ENCODE measurements at places on chromosomes 6 and 20.
A peak's percentile ranks its signal among the peaks of the same experiment; 100 is the strongest.

DNA sequence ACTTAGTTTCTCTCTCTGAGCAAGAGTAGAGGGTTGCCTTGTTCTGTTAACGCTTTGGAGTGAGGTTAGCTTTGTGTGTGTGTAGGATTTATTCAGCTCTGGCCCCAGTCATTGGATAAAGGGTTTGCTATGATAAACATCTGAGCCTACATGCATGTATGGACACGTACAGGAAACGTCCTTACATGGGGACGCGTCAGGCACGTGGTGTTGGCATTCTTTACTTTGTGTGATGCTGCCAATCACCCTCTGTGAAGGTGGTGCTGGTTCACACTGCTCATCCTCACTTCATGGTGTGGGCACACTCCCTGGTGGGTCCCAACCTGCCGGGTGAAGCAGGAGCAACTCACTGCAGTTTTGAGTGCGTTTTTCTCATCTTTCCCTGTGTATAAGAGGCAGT lies 53.4 kb upstream of the CD93 start:
- DNase-seq: peak; percentile 92

- peak; percentile 42 for DNase-seq
Measured at GRCh38 chr6:110874880-110875547, 429 bp downstream of the AMD1 start.

- DNase-seq: no peak
Measured at GRCh38 chr20:62832951-62833391, 16.1 kb downstream of the COL9A3 start.

GRCh38 chr6:114564302-114564933 lies 221.6 kb upstream of the HS3ST5 start:
- no peak for DNase-seq

GRCh38 chr6:3520281-3521230 lies 63.7 kb upstream of the SLC22A23 start:
- no peak for DNase-seq

DNA sequence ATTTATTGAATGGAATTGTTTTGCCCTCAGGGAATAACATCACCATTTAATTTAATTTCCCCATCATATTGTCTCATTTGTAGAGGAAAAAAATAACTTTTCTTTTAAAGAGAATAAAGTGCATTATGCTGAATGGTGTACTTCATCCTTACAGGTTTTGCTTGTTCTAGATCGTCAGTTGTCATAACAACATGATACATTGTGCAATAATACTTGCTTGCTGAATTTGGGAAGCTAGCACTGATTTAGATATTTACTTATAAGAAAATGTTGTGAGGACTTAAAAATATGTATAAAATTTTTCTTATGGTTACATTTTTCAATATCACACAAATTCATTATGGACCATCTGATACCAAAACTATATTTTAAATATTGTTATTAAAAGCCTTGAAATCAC lies 509.0 kb upstream of the POU3F2 start:
- DNase-seq: no peak

DNA sequence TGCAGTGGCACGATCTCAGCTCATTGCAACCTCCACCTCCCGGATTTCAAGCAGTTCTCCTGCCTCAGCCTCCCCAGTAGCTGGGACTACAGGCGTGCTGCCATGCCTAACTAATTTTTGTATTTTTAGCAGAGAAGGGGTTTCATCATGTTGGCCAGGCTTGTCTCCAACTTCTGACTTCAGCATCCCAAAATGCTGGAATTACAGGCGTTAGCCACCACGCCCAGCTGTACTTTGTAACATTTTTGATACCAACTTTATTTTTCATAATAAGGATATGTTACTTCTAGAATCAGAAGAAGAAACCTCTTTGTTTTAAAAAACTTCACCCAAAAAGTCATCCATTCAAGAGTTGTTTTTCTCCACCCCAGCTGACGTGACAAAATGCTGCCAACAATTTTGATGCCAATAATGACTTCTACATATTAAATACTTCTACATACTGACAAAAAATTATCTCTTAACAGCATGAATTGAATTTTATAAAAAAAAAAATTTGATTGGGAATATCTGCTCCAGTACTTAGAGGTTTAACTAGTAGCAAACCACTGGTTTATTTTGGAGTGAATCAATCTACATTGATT lies 22.5 kb upstream of the PRIM2 start:
- DNase-seq: no peak

- DNase-seq: no peak
Measured at GRCh38 chr6:25627001-25627400, 25.0 kb upstream of the SCGN start.

DNA sequence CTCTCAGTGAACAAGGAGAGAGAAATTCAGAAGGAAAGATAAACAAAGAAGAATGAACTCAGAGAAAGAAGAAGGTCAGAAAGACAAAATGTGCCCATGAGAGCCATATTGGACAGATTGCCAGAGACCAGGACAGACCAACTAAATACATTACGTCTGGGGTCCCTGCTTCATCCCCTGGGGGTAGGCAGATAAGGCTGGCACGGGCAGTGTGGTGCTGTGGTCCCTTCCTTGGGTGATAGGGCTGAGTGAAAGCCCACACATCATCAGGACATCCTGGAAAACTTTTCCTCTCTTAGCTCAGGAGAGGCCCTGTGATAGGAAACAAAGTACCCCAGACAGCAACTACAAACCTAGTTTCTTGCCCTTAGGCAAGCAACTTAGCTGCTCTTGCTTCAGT lies 13.2 kb upstream of the ARMC12 start:
- no peak for DNase-seq

GRCh38 chr6:43496370-43497128 lies 13.6 kb downstream of the LRRC73 start:
- peak; percentile 88 for DNase-seq

- no peak for DNase-seq
Measured at GRCh38 chr20:32885185-32885584, 26.5 kb downstream of the EFCAB8 start.

GRCh38 chr6:108748959-108749358 lies 99.3 kb upstream of the ARMC2 start:
- DNase-seq: peak; percentile 30

GRCh38 chr20:63873477-63873971 lies 8.5 kb downstream of the TPD52L2 start:
- peak; percentile 95 for DNase-seq

GRCh38 chr20:258963-259362 lies 1.4 kb downstream of the DEFB132 start:
- peak; percentile 30 for DNase-seq

DNA sequence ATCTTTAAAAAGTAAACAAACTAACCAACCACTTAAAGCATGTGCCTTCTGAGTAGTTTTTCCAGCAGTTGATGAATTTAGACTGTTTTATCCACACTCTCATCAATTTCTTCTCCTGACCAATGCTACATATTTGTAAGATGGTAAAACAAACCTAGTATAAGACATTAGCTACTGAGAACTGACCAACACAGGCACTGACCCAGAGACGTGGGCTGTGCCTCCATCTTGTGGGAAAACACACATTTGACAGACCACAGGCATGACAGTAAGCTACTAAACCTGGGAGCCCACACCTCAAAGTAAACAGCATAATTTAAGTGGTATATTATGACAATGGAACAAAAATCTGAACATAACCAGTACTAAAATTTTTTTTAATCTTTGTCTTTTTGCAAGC lies 121.4 kb upstream of the NRSN1 start:
- peak; percentile 5 for DNase-seq

DNA sequence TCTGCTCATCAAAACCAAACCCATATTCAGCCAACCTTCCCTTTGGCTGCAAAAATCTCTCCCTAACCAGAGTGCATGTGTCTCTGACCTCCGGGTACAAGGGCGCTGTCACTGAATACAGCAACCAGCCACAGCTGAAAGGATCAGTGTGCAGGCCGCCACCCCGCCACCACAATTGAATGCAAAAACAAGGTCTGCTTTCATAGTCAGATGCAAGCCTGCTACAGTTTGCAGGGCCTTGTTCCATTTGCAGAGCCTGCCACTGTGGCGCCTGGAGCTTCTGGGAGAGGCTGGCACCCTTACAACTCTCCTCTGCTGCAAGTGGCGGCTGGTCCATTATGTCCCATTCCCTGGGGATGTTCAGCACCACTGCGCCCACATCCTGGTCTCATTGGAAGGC lies 23.5 kb downstream of the MDGA1 start:
- DNase-seq: no peak

DNA sequence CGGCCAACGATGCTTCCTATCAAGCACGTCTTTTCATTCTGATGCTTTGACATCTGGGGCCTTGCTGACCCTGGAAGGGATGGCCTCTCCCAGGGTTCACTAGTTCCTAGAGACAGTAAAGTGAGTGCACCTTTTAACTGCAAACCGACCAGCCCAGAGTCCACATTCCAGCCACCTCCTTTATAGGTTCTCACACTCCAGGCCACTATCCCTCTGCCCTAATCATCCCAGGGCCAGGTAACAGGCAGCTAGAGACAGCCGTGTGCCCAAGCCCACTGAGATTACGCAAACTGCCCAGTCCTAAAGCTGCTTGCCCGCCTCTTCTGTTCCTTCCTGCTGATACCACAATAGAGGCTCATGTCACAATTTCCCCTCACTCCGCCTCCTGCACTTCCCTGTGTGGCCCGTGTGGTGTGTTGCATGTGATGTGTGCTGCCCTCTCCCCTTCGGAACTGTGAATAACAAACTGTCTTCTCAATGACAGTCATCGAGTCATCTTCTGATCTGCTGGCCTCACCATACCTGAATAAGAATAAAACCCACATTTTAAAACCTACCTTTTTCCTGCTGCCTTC lies 123.7 kb upstream of the EXOC2 start:
- no peak for DNase-seq

Data from MCF 10A (cell line).